ENCODE measurements at places on chromosomes 1 and 21. TPM values are rescaled to one million over a fixed set of nuclear protein-coding genes. Genes with fewer than 3 reads are reported as not detected.

The HSPG2 gene
- total RNA-seq = 93.0 TPM

The TRAF5 gene
- 6.2 TPM for total RNA-seq

The TCP10L gene
- not detected for total RNA-seq

The HUNK gene
- 11.2 TPM for total RNA-seq

The NPR1 gene
- 0.41 TPM for total RNA-seq

The CA6 gene
- total RNA-seq = not detected

DNA sequence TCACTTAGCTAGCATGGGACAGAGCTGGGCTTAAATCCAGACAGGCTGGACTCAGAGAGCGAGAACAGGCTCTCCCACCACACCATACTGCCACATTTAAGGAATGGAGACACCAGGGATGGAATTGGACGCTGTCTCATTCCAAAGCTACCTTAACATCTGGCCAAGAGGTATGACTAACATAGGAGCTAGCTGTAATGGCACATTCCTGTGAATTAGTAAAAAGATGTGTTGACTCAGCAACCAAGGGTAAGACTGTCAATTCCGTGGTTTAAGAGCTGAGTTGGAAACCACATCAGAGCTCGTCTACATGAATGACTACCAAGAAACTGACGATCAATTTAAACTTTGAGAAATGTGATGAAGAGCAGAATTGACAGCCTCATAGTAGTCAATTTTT, 8.3 kb upstream of the TNFRSF9 start:
- DNase-seq = no peak

DNA sequence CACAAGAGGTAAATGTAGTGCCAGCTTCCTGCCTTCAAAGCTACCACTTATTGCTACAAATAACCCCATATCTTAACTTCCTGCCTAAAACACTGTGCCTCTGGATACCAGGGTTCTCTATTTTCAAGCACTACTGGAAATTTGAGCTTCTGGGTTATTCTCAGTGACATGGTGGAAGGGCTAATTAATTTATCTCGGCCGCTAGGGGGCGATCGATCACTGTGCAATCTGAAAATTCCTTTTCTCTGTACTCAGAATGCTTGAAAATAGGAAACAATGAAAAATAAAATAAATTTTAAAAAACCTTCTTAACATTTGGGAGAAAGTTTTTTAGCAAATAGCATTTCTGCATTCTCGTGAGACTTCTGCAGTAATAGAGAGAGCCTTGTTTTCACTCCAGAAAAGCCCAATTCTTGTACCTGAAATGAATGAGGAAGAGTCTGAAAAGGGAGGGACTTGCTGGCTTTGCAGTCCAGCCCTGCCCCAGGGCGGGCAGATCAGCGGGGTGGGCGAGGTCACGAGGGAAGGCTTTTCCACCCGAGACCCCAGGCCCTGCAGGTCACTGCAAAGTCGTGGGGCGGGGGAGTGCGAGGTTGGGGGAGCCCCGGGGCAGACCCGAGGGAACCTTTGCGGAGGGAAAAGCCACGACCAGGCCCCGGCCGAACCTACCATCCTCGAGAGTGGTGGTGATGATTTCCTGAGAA, 276.7 kb downstream of the PCP4 start:
- DNase-seq = peak; percentile 30

- no peak for DNase-seq
Measured at GRCh38 chr1:24759492-24759891, 14.2 kb downstream of the CLIC4 start.

DNA sequence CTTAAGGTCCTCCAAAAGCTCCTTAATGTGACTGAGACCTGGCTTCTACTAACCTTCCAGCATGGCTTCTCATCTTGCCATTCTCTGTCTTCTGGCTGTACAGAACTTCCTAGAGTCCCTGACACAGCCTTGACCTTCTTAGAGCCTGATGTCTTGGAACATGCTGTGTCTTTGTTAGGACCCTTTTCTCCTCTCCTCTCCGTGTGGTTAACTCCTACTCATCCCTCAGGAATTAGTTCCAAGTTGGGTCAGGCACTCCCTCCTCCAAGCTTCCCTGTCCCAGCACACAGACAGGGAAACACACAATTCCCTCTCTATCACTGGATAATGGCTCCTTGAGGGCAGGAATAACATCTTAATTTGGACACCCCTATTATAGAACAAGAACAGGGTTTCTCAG, 275.4 kb upstream of the USP24 start:
- no peak for DNase-seq

GRCh38 chr1:233019778-233020325, 69.4 kb downstream of the NTPCR start:
- DNase-seq = no peak

GRCh38 chr1:93979040-93979717, 69.9 kb upstream of the GCLM start:
- no peak for DNase-seq

- DNase-seq = no peak
Measured at GRCh38 chr1:74856174-74856573, 123.2 kb downstream of the TYW3 start.

GRCh38 chr1:151292207-151293030, 10.3 kb downstream of the ZNF687 start:
- DNase-seq = no peak

DNA sequence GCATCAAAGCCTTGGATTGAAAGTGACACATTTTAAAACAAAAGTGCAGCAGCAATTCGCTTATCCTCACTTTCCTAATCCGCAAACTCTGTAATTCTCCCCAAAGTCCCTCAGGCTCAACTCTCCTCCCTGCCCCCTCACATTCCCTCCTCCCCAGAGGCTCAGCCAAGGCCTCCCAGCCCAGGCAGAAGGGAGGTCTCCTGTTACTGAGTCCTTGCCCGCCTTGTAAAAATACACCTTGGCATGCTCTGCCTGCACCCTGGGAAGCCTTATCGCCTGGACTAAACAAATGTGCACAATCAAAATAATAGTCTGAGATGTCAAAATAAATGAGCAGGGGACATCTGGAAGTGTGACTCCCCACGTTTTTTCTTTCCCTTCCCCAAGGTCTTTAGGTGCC, 109.7 kb downstream of the PLXNA2 start:
- no peak for DNase-seq

DNA sequence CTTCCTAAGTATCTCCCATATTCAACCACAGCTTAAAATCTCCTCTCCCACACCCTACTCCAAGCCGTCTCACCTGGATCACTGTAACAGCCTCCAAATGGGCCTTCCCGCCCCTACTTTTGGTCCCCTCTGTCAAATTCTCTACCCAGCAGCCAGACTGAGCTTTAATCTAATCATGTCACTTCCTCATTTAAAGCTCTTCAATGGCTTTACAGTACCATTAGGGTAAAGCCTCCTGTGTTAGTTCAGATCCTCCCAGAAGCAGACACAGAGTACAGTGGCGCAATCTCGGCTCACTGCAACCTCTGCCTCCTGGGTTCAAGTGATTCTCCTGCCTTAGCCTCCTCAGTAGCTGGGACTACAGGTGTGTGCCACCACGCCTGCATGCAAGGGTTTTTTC, 46.8 kb upstream of the PSEN2 start:
- no peak for DNase-seq
